ENCODE measurements at places on chromosomes 16 and 17. TPM values are rescaled to one million over a fixed set of nuclear protein-coding genes. Genes with fewer than 3 reads are reported as not detected.

The SLC39A11 gene
- 26.4 TPM for total RNA-seq

The CCL16 gene
- not detected for total RNA-seq

The ARHGAP27 gene
- 40.2 TPM for total RNA-seq

The MLLT6 gene
- total RNA-seq: 69.7 TPM

The KCNJ12 gene
- total RNA-seq: 0.07 TPM

The POLR3E gene
- 68.7 TPM for total RNA-seq

The TP53TG3B gene
- total RNA-seq: not detected

The KRTAP4-5 gene
- total RNA-seq: not detected

The SMIM5 gene
- not detected for total RNA-seq

The GNGT2 gene
- total RNA-seq: not detected

The GGT6 gene
- total RNA-seq: not detected

The PRM1 gene
- total RNA-seq: not detected

The PABPN1L gene
- total RNA-seq: not detected

The SLC13A5 gene
- total RNA-seq: not detected

The XYLT1 gene
- total RNA-seq: 12.8 TPM

The C17orf67 gene
- 4.6 TPM for total RNA-seq

The YBX2 gene
- total RNA-seq: 27.6 TPM

The NEUROD2 gene
- not detected for total RNA-seq

The NPIPB9 gene
- total RNA-seq: 0.45 TPM

The NOG gene
- 0.32 TPM for total RNA-seq

The SLC12A3 gene
- total RNA-seq: 0.73 TPM

The BFAR gene
- total RNA-seq: 41.3 TPM

The HIGD1B gene
- total RNA-seq: not detected

The KCNH6 gene
- not detected for total RNA-seq

The SCGB1C2 gene
- total RNA-seq: not detected

The WSCD1 gene
- total RNA-seq: not detected

The RNF43 gene
- total RNA-seq: 84.2 TPM

The NSF gene
- 53.8 TPM for total RNA-seq

The SLFN14 gene
- not detected for total RNA-seq

The SLC6A2 gene
- total RNA-seq: not detected

The DPEP2 gene
- total RNA-seq: not detected

The HOXB5 gene
- not detected for total RNA-seq

The UBE2G1 gene
- total RNA-seq: 50.5 TPM

The TNP2 gene
- not detected for total RNA-seq

The C17orf78 gene
- total RNA-seq: not detected

The TM4SF5 gene
- total RNA-seq: 9.9 TPM

The FLOT2 gene
- 182 TPM for total RNA-seq
